Stimulated activated CD4-positive, alpha-beta T cell treated with anti-CD3 and anti-CD28 coated beads, Interleukin-1b, Interleukin-23, amount 100 ng/mL, for 24 hours (primary cell): ENCODE measurements at places on chromosomes 2 and 18.
A peak's percentile ranks its signal among the peaks of the same experiment; 100 is the strongest.

DNA sequence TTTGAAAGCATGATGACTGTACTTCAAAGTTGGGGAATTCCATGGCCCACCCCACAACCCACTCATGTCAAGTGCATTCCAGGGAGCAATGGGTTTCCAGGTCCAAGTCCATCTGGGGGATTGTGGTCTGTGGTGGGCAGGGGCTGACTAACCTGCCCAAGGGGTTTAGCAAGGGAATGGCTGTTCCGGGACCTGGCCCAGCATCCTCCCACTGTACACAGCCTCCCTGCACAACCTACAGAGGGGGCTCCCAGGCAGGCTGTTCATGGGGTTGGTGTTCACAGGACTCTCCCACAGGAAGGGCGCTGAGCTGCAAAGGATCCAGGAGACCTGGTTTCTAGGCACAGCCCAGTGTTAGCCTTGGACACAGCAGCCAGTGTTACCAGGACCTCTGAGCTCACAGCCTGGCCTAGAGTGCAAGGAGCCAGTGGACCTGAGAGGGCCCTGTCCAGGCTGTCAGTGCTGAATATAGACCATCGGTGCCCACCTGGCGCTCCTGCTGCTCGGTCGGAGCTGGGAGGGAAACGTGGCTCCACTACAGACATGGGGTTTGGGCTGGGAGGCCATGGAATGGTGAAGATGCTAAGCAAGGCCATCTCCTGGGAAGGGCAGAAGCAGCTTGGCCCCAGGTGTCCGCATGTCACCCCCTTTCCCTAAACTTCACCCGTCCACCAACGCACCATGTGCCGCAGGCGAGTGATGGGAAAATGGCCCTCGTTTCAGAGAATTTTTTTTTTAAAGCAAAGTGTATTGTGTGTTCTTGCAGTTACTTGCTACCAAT is 317.2 kb downstream of the GBX2 start:
- no peak for DNase-seq

DNA sequence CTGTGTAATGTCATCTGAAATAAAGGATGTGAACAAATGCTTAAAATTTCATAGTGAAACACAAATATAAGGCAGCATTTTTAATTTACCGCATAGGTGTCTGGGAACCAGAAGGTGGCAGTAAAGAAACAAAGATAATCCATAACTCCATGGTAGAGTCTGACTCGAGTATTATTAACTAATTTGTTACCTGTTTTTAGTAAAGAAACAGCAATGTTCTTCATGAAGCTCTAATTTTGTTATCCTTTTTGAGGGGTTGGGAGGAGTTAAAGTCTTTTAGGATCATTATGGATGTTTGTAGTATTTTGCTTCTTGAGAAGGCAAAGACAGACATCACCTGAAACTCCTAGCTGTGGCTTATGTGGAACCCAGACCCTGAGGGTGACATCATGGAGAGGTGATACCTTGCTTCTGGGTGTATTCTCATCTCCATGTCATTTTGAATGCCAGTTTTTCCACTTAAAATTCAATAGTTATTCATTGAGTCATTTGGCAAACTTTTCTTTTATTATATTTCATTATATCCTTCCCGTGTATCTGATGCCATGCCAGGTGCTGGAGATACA is 286.2 kb upstream of the EPAS1 start:
- no peak for DNase-seq

DNA sequence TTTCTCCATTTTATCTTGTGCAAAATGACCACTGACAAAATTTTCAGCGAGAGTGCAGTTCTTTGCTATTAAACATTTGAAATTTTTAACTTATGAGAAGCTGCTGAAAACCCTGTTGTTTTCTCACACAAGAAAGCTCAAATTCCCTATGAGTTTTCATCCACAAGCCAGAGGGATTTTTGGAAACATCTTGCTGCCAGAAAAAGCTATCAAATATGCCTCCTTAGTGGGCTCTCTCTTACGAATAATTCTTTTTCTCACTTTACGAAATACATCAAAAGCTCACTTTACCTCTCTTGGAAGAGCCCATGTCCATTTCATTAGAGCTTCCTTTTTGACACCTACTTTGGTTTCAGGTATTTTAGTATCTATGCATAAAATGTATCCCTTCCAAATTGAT is 202.9 kb downstream of the KCNH7 start:
- DNase-seq = no peak

DNA sequence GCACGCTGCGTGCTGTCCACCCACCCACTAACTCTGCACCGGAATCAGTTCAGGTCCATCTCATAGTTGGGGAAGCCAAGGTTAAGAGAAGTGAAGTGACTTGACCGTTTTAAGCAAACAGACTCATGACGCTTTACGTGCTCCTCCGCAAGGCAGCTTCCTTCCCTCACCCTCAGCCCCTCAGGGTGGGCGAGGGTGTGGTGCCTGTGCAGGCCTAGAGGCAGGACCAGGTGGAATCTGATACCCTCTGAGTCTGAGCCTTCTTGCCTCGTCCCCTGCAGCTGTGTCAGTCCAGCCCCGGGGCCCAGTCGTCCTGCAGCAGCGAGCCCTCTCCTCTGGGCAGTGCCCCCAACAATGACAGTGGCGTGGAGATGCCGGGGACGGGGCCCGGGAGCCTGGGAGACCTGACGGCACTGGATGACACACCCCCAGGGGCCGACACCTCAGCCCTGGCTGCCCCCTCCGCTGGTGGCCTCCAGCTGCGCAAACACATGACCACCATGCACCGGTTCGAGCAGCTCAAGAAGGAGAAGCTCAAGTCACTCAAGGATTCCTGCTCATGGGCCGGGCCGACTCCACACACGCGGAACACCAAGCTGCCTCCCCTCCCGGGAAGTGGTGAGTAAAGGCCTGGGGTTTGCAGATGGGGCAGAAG is 250.5 kb downstream of the GLI2 start:
- DNase-seq = no peak

GRCh38 chr18:63138436-63139340 is 180.9 kb downstream of the BCL2 start:
- DNase-seq = no peak

GRCh38 chr2:121649149-121649595 is at the start of gene CLASP1:
TSS of gene CLASP1 (minus strand) at chr2:121649462. CDS start at chr2:121605895, 43,567 bp downstream.
- peak; percentile 29 for DNase-seq

GRCh38 chr18:58579561-58580047 is 49.3 kb downstream of the ALPK2 start:
- DNase-seq = no peak

DNA sequence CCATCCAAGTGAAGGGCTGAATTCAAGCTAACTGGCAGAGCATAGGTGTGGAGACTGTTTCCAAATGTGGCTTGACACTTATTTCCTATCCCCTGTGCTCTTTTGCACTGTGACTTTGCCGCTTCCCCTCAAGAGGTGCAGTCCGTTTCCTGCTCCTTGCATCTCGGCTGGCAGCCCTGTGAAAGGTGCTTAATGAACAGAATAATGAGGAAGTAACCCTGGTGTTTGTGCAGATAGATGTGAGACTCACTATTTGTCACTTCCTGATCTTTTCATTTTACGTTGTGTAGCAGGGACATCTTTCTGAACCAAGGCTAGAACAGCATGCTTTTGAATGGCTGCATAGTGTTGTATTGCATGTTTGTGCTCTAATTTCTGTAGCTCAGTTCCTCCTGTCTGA is 60.8 kb downstream of the CEP192 start:
- no peak for DNase-seq

DNA sequence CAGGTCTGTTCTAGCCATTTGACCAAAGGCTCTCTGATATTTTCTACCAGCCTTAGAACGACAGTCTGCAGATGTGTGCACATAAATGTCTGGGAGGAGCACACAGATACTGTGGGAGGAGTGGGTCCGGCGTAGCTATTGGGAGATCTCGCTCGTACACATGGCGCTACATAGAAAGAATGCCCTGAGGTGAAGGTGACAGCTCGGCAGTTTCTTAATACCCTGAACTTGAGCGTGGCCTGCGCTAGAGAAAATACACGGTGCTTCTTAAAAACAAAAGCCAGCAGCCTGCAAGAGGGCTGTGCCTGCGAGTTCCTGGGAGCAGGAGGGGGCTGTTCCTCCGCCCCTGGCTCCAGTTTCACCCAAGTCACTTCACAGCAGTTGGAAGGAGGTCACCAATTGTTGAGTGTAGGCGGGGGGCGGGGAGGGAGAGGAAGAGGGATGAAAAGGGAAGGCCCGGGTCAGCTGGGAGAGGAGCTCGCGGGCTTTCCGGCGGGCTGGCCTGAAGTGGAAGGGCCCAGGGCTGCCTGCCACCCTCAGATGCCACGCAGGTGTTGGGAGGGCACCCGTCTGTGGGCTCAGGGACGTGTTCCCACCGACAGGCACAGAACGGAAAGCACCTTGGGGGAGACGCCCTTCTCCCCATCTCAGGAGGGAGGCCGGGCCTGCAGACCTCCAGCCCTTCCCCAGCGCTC is 124.7 kb upstream of the ZNF516 start:
- no peak for DNase-seq

- DNase-seq = no peak
Measured at GRCh38 chr2:88261725-88262124, 91.6 kb downstream of the THNSL2 start.
